ENCODE measurements at places on chromosomes 16 and 17. TPM values are rescaled to one million over a fixed set of nuclear protein-coding genes. Genes with fewer than 3 reads are reported as not detected.

GRCh38 chr16:74997042-74997491 is 1.8 kb upstream of the ZNRF1 start:
- H3K4me3 ChIP-seq = no peak overlapping the region
- peaks cover 8% of the 10 kb centered on the region for H3K4me1 ChIP-seq
- no peak overlapping the region for H3K27ac ChIP-seq

GRCh38 chr17:41284546-41284945 is 9.0 kb downstream of the KRTAP9-7 start:
- no peak overlapping the region for H3K27ac ChIP-seq
- H3K4me3 ChIP-seq = no peak overlapping the region
- H3K27me3 ChIP-seq = no peaks in the 10 kb centered on the region
- DNase-seq = no peak
- no peaks in the 10 kb centered on the region for H3K4me1 ChIP-seq

DNA sequence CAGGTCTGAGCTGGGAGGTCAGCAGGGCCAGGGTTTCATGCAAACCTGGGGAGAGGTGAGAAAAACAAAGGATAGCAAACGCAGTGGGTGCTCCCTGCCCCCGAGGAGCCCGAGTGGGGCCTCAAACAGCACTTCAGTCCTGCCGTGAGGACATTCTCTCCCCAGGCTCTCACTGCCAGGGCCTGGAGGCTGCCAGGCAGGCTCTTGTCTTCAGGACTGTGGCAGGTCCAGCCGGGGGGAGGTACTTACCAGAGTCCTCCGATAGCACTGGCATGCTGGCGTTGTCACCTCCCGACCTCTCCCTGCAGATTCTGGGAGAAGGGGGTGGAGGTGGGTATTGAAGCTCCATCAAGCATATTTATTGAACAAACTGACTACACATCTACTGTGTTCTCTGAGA is 1.3 kb downstream of the MPP3 start:
- peaks cover 11% of the 10 kb centered on the region for H3K27me3 ChIP-seq
- H3K36me3 ChIP-seq = no peaks in the 10 kb centered on the region
- no peaks in the 10 kb centered on the region for H3K4me1 ChIP-seq
- no peak overlapping the region for H3K4me3 ChIP-seq
- no peak overlapping the region for H3K27ac ChIP-seq

- no peaks in the 10 kb centered on the region for H3K4me1 ChIP-seq
- H3K27ac ChIP-seq = no peak overlapping the region
- 0 out of 2 replicates have a peak, but pooled peaks cover 2% of the 10 kb centered on the region for H3K27me3 ChIP-seq
- H3K4me3 ChIP-seq = no peak overlapping the region
Measured at GRCh38 chr16:84195201-84196093, 4.5 kb downstream of the ADAD2 start.

GRCh38 chr16:68470461-68471150 is 22.3 kb upstream of the SMPD3 start:
- H3K36me3 ChIP-seq = no peaks in the 10 kb centered on the region
- no peaks in the 10 kb centered on the region for H3K27me3 ChIP-seq
- peaks cover 57% of the 10 kb centered on the region for H3K4me1 ChIP-seq
- peak overlapping the region; percentile 65 for H3K4me3 ChIP-seq
- DNase-seq = peak; percentile 94

DNA sequence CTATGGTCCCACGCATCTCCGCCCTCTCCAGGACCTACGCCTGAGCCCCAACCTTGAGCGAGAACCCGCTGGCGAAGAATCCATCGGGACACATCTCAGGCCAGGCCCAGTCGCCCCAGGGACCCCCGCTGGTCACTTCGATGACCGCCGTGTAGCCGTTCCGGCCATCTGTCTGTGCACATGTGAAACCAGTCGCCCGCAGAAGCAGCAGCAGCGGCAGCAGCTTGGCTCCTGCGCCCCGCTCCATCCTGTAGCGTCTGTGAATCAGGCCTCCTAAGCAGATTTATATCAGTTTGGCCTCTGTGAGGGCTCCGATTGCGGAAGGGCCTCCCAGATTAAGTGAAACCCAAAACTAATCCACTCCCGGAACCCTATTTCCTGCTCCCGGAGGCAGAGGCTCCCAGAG is at the start of gene VMO1:
Gene VMO1 (minus strand): TSS at position 259 of the 406 bp plus-strand sequence. CDS start 12 bp downstream, at position 247.
- H3K27me3 ChIP-seq = peaks cover 18% of the 10 kb centered on the region
- H3K27ac ChIP-seq = no peak within 1 kb of the TSS
- no peaks in the 10 kb centered on the region for H3K36me3 ChIP-seq
- no peak within 1 kb of the TSS for H3K4me3 ChIP-seq
- DNase-seq = no peak
- H3K4me1 ChIP-seq = peaks cover 12% of the 10 kb centered on the region

- H3K36me3 ChIP-seq = no peaks in the 10 kb centered on the region
- H3K27ac ChIP-seq = peak within 1 kb of the TSS; percentile 56
- peak within 1 kb of the TSS; percentile 38 for H3K4me3 ChIP-seq
- no peak for DNase-seq
Measured at GRCh38 chr17:37744961-37745800, at the start of gene HNF1B. HNF1B (minus strand) TSS chr17:37745059; CDS start chr17:37744884, 175 bp downstream.

- H3K4me3 ChIP-seq = peak overlapping the region; percentile 70
- DNase-seq = peak; percentile 64
- H3K4me1 ChIP-seq = peaks cover 50% of the 10 kb centered on the region
- peak overlapping the region; percentile 93 for H3K27ac ChIP-seq
- H3K27me3 ChIP-seq = no peaks in the 10 kb centered on the region
Measured at GRCh38 chr16:50273888-50274325, 7.6 kb downstream of the ADCY7 start.

DNA sequence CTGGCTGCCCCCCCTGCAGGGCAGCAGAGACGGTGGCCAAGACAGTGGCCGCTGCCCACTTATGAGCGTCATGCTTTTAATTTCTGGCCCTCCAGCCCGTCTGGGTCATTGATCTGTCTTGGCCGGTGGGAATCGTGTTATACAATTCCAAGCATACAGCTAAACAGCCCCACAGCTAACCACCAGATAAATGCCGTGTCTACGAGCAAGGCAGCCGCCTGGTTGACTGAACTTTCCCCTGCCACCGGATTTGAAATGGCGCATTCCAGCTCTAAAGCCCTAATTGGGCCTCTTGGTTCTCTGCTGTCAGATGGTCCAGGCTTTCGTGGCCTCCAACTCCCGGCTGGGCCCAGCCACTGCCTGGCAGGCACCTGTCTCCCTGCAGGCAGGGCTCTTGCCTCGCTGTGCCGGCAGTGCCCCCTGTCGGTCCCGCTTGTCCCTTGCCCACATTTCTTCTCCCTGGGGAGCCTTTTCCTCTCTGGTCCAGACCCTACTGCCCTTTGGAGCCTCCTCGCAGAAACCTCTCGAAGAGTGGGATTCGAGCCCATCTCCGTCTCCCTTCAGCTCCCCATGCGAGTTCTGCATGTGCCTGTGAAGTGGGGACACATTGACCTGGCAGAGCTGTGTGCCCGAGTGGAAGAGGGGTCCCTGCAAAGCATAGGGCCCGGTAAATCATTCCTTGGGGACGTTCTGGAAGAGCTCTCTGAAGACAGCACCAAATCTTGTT is 1.8 kb upstream of the RBFOX3 start:
- peaks cover 9% of the 10 kb centered on the region for H3K27me3 ChIP-seq
- DNase-seq = no peak
- H3K36me3 ChIP-seq = no peaks in the 10 kb centered on the region

DNA sequence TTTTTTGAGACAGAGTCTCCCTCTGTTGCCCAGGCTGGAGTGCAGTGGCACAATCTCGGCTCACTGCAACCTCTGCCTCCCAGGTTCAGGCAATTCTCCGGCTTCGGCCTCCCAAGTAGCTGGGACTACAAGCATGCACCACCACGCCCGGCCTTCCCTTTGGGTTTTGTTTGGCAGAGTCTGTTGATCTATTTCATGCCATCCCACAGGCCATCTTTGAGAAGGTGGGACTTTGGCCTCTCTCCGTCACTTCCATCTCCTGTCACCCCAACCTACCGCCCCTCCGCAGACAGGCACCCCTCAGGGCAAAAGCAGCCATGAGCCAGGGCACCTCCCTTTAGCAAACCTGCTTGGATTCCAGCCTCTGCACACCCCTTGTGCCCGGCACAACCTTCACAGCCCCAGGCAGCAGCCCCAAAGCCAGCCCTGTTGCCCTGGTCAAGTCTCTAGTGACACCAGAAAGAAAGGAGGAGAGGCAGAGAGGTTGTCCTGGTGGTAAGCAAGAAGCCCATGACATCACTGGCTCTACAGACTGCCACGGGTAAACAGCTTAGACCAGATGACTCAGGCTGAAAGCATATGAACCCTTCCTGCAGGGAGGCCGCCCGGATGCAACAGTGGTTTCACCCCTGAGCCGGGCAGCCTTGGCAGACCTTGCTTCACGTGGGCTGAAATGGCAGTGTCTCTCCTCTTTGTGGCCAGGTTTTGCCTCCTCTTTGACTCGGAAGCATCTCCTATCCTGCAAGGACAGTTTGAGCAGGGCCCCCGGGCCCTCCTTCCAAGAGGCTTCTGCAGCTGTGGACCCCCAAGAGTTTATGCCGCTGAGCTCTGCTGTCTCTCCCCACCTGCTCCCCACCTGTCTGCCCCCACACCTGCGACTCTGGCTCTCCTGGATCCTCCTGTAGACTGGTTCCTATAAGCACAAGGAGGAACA is 8.1 kb upstream of the TIMP2 start:
- no peaks in the 10 kb centered on the region for H3K36me3 ChIP-seq
- H3K27ac ChIP-seq = no peak overlapping the region
- no peaks in the 10 kb centered on the region for H3K27me3 ChIP-seq
- H3K4me3 ChIP-seq = no peak overlapping the region

DNA sequence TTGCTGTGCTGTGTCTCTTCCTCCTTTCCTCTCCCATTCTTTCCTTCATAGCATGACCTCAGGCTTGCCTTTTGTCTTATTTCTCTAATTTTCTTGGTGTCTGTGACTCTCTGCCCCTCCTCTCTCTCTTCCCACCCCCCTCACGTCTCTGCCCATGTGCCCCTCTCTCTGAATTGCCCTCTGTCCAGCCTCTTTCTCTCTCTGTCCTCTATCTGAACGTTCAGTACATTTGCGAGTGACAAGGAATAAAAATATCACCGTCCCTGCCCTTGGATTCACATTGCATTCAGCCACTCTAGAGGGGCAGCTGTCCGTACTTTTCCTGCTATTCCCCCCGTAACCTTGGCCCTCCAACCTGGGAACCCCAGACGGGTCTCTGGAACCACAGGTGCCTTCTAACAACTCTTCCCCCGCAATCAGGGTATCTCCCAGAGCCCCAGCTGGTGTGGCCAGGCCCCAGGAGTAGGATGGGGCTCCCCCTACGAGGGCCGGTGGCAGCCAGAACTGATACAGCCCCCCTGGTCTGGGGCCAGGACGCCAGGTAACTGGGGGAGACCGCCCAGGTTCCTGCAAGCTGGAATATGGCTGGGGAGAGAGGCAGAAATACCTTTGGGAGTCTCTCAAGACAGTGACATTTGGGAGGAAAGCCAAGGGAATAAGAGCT is 1.8 kb downstream of the KIF1C start:
- H3K36me3 ChIP-seq = peaks cover 21% of the 10 kb centered on the region
- H3K27ac ChIP-seq = peak overlapping the region; percentile 76
- no peaks in the 10 kb centered on the region for H3K27me3 ChIP-seq

GRCh38 chr17:7326186-7326585 is 2.9 kb downstream of the NEURL4 start:
- peaks cover 29% of the 10 kb centered on the region for H3K36me3 ChIP-seq
- no peak overlapping the region for H3K27ac ChIP-seq
- DNase-seq = no peak
- H3K4me1 ChIP-seq = peaks cover 14% of the 10 kb centered on the region
- no peak overlapping the region for H3K4me3 ChIP-seq

- no peaks in the 10 kb centered on the region for H3K4me1 ChIP-seq
- no peaks in the 10 kb centered on the region for H3K36me3 ChIP-seq
- H3K4me3 ChIP-seq = no peak overlapping the region
- DNase-seq = no peak
- no peaks in the 10 kb centered on the region for H3K27me3 ChIP-seq
- H3K27ac ChIP-seq = no peak overlapping the region
Measured at GRCh38 chr16:901149-901548, 69.6 kb downstream of the LMF1 start.

- peaks cover 16% of the 10 kb centered on the region for H3K4me1 ChIP-seq
- no peaks in the 10 kb centered on the region for H3K36me3 ChIP-seq
- no peak overlapping the region for H3K4me3 ChIP-seq
- DNase-seq = no peak
Measured at GRCh38 chr17:80103449-80104085, 2.2 kb downstream of the GAA start.

DNA sequence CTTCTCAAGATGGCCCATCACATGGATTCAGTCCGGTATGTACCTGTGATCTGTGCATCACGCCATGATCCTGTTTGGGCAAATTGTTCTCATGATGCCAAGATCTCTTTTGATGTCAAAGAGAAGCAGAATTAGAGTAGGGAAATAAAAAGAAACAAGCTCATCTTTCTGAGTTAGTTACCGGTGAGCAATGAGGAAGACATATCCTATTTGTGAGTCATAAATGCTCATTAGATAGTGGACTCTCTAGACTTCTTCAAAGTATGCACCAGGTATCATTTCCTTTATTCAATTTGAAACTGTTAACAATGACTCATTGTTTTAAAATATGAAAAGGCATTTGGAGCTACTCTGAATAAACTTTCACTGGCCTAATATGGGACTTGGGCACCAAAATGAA is 8.0 kb upstream of the KRTAP4-12 start:
- no peaks in the 10 kb centered on the region for H3K36me3 ChIP-seq
- DNase-seq = no peak
- H3K27me3 ChIP-seq = no peaks in the 10 kb centered on the region
- H3K27ac ChIP-seq = no peak overlapping the region

- no peak for DNase-seq
- H3K27ac ChIP-seq = no peak overlapping the region
- peaks cover 2% of the 10 kb centered on the region for H3K4me1 ChIP-seq
- H3K4me3 ChIP-seq = no peak overlapping the region
Measured at GRCh38 chr16:12758031-12758669, 45.5 kb downstream of the CPPED1 start.

DNA sequence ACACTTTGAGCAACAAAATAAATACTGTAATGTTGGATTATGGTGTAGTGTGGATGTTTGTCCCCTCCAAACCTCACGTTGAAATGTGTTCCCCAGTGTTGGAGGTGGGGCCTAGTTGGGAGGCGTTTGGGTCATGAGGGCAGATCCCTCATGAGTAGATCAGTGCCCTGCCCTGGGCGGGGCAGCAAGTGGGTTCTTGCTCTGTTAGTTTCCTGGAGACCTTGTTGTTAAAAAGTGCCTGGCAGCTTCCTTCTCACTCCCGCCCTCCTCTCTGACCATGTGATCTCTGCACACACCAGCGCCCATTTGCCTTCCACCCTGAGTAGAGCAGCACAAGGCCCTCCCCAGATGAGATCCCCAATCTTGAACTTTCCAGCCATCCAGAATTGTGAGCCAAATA is 67.7 kb downstream of the MPRIP start:
- no peaks in the 10 kb centered on the region for H3K27me3 ChIP-seq
- no peaks in the 10 kb centered on the region for H3K36me3 ChIP-seq
- no peak overlapping the region for H3K4me3 ChIP-seq
- peaks cover 6% of the 10 kb centered on the region for H3K4me1 ChIP-seq

- H3K4me3 ChIP-seq = no peak overlapping the region
- no peaks in the 10 kb centered on the region for H3K36me3 ChIP-seq
- DNase-seq = no peak
- peaks cover 14% of the 10 kb centered on the region for H3K4me1 ChIP-seq
- H3K27ac ChIP-seq = no peak overlapping the region
- no peaks in the 10 kb centered on the region for H3K27me3 ChIP-seq
Measured at GRCh38 chr17:21167303-21167702, 40.5 kb downstream of the DHRS7B start.

The FBXW10B gene
- total RNA-seq = not detected

The CDH16 gene
- not detected for total RNA-seq

The HP gene
- total RNA-seq = 8.7 TPM

The PKMYT1 gene
- 77.1 TPM for total RNA-seq

The JPT2 gene
- total RNA-seq = 82.0 TPM

The WNT9B gene
- total RNA-seq = not detected

The RNF213 gene
- total RNA-seq = 129 TPM

The TP53TG3B gene
- total RNA-seq = not detected

The PDXDC1 gene
- total RNA-seq = 67.7 TPM

Measured in GM12878 (cell line).